ENCODE measurements at places on chromosomes 3 and 15. TPM values are rescaled to one million over a fixed set of nuclear protein-coding genes. Genes with fewer than 3 reads are reported as not detected.

Gene MYL3
- total RNA-seq, result 0.33 TPM

Gene NANOGP8
- 0.36 TPM for total RNA-seq

Gene LRRC31
- total RNA-seq, result 0.67 TPM

Gene TUSC7
- not detected for total RNA-seq

Gene ZNF609
- total RNA-seq, result 72.0 TPM

GRCh38 chr3:112654979-112655378 lies 14.0 kb upstream of the CCDC80 start:
- H3K4me1 ChIP-seq, result no peaks in the 10 kb centered on the region
- H3K36me3 ChIP-seq, result no peaks in the 10 kb centered on the region
- DNase-seq, result no peak
- H3K27me3 ChIP-seq, result no peaks in the 10 kb centered on the region
- H3K27ac ChIP-seq, result no peak overlapping the region

DNA sequence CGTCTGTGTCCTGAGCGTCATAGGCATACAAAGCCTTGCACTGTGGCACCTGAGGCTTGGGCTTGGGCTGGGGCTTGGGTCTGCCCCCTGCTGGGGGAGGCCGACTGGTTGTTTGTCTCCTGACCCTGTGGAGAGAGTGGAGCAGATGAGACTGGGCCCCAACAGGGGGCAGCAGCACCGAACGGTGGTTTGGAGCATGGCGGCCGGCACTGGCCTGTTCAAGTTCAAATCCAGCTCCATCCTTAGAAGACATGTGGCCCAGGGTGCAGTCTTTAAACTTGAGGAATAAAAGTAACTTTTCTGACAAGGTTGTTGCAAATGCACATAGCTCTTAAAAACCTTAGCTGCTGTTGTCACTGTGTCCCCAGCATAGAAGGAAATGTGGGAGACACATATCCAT lies 33.3 kb downstream of the CCNB2 start:
- H3K36me3 ChIP-seq, result peaks cover 11% of the 10 kb centered on the region
- no peaks in the 10 kb centered on the region for H3K27me3 ChIP-seq
- H3K4me1 ChIP-seq, result no peaks in the 10 kb centered on the region
- DNase-seq, result peak; percentile 26

GRCh38 chr3:147939839-147940238 lies 530.7 kb downstream of the ZIC1 start:
- peaks cover 6% of the 10 kb centered on the region for H3K4me1 ChIP-seq
- peak overlapping the region; percentile 4 for H3K4me3 ChIP-seq
- H3K27me3 ChIP-seq, result no peaks in the 10 kb centered on the region
- H3K27ac ChIP-seq, result no peak overlapping the region

DNA sequence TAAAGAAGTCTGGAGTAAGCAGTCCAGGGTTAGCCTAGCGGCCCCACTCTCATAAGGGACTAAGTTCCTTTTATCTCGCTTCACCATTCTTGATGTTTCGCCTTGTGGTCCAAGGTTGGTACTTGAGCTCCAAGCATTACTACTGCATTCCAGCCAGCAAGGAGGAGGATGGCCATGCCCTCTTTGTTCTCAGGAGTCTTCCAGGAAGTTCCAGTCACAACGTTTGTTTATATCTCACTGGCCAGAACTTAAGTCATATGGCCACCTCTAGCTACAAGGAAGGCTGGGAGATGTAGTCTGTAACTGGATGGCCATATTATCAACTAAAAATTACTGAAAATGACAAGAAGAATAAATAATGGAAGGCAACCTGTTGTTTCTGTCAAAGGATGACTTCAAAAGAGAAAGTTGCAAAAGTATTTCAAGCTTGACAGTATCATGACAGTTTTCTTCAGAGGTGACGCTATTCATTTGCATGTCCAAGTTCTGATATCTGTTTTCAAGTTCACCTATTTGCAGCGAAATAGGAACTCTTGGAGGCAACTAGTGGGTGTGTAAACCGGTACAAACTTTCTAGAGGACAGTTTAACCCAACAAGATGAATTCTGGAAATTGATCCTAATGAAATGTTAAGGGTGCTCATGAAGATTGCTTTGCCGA lies 118.6 kb downstream of the PGPEP1L start:
- H3K27me3 ChIP-seq, result no peaks in the 10 kb centered on the region
- H3K4me1 ChIP-seq, result peaks cover 3% of the 10 kb centered on the region
- H3K4me3 ChIP-seq, result no peak overlapping the region
- DNase-seq, result no peak
- peaks cover 3% of the 10 kb centered on the region for H3K36me3 ChIP-seq

GRCh38 chr3:150588027-150588830 lies 14.9 kb upstream of the SELENOT start:
- H3K4me3 ChIP-seq, result no peak overlapping the region
- H3K4me1 ChIP-seq, result no peaks in the 10 kb centered on the region
- no peaks in the 10 kb centered on the region for H3K27me3 ChIP-seq
- H3K27ac ChIP-seq, result peak overlapping the region; percentile 42

GRCh38 chr3:112751564-112752512 lies 94.8 kb downstream of the CD200R1L start:
- H3K27me3 ChIP-seq, result no peaks in the 10 kb centered on the region
- H3K36me3 ChIP-seq, result no peaks in the 10 kb centered on the region
- H3K27ac ChIP-seq, result peak overlapping the region; percentile 12
- no peak overlapping the region for H3K4me3 ChIP-seq
- H3K4me1 ChIP-seq, result peaks cover 3% of the 10 kb centered on the region
- DNase-seq, result no peak

GRCh38 chr3:67113802-67114407 lies 115.8 kb downstream of the KBTBD8 start:
- H3K27me3 ChIP-seq, result no peaks in the 10 kb centered on the region
- no peak overlapping the region for H3K4me3 ChIP-seq
- DNase-seq, result peak; percentile 84
- H3K36me3 ChIP-seq, result no peaks in the 10 kb centered on the region
- no peaks in the 10 kb centered on the region for H3K4me1 ChIP-seq

- no peak for DNase-seq
- H3K36me3 ChIP-seq, result no peaks in the 10 kb centered on the region
- no peak overlapping the region for H3K4me3 ChIP-seq
- H3K27me3 ChIP-seq, result peaks cover 51% of the 10 kb centered on the region
- H3K4me1 ChIP-seq, result no peaks in the 10 kb centered on the region
Observed at GRCh38 chr15:89501646-89502045, 5.3 kb upstream of the RHCG start.

- peaks cover 8% of the 10 kb centered on the region for H3K36me3 ChIP-seq
- peak overlapping the region; percentile 88 for H3K4me3 ChIP-seq
- H3K27me3 ChIP-seq, result peaks cover 19% of the 10 kb centered on the region
- no peak for DNase-seq
- H3K4me1 ChIP-seq, result peaks cover 15% of the 10 kb centered on the region
Observed at GRCh38 chr15:72271895-72272212, 500 bp downstream of the PARP6 start.

DNA sequence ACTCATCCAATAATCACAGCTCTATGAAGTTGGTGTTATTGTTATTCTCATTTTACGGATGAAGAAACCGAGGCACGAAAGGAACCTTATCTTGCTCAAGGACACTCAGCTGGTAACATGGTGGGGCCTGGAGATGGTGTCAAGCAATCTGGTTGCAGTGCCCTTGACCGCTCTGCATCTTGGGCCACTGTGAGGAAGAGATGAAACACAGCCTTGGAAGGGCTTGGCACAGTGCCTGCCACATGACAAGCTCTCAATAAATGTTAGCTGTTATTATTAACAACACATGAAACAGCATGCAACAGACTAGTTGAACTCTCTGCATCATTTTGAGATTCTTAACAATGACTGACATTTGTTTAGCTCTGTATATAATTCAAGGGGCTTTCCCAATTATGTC lies 10.1 kb upstream of the ITGA11 start:
- H3K27me3 ChIP-seq, result peaks cover 55% of the 10 kb centered on the region
- no peaks in the 10 kb centered on the region for H3K36me3 ChIP-seq
- H3K4me3 ChIP-seq, result no peak overlapping the region
- no peaks in the 10 kb centered on the region for H3K4me1 ChIP-seq

DNA sequence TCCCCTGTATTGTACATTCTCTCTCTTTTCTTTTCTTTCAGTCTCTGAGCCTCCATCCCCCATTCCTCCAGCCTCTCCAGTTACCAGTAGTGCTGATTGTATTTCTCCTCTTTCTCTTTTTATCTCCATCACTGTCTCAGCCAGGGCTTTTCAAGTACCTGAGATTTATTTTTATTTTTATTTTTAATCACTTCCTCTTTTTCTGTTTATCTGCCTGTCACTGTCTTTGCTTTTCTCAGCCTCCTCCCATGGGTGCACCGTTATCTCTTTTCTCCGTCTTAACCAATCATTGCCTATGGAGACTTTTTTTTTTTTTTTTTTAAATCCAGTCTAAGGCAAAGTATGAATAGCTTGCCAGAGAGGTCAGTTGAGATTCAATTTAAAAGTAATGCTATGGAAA lies 359.3 kb downstream of the GAP43 start:
- H3K4me1 ChIP-seq, result peaks cover 4% of the 10 kb centered on the region
- H3K36me3 ChIP-seq, result no peaks in the 10 kb centered on the region
- no peaks in the 10 kb centered on the region for H3K27me3 ChIP-seq
- H3K27ac ChIP-seq, result no peak overlapping the region

GRCh38 chr3:46093327-46093942 lies 66.2 kb upstream of the XCR1 start:
- H3K27ac ChIP-seq, result peak overlapping the region; percentile 84
- H3K4me1 ChIP-seq, result peaks cover 22% of the 10 kb centered on the region
- no peak overlapping the region for H3K4me3 ChIP-seq
- no peak for DNase-seq
- peaks cover 2% of the 10 kb centered on the region for H3K27me3 ChIP-seq

GRCh38 chr3:86702381-86702958 lies 288.5 kb downstream of the VGLL3 start:
- H3K36me3 ChIP-seq, result peaks cover 1% of the 10 kb centered on the region
- no peaks in the 10 kb centered on the region for H3K27me3 ChIP-seq
- DNase-seq, result no peak
- H3K4me3 ChIP-seq, result no peak overlapping the region

GRCh38 chr3:45515999-45516725 lies 78.4 kb upstream of the LIMD1 start:
- no peaks in the 10 kb centered on the region for H3K27me3 ChIP-seq
- no peak overlapping the region for H3K4me3 ChIP-seq
- DNase-seq, result no peak
- H3K4me1 ChIP-seq, result no peaks in the 10 kb centered on the region
- H3K36me3 ChIP-seq, result peaks cover 12% of the 10 kb centered on the region
- H3K27ac ChIP-seq, result no peak overlapping the region

DNA sequence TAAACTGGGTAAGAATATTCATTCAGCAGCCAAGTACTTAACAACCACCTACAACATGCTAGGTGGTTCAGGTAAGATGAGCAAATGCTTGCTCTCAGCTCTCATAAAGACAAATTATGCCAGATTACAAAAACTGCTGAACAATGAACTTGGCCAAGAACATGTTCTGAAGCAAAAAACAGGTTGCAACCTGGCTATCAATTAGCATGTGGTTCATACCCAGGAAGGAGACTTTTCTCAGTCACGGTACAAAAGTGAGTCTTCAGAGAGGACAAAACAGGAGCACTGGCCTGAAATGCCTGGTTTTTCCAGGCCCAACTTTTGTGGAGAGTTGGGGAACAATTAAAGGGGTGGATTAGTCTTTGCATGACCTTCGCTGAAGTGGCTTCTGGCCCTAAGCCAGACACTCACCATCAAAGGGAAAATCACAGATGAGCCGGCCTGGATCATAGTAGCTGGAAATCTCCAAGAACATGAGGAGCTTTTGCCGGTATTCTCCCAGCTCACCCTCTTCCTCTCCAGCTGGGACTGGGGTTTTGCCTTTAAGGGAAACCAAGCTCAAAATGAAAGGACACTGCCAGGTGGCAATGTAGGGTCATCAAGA lies 7.6 kb upstream of the PLA2G4F start:
- no peak overlapping the region for H3K4me3 ChIP-seq
- no peak overlapping the region for H3K27ac ChIP-seq
- no peaks in the 10 kb centered on the region for H3K27me3 ChIP-seq
- DNase-seq, result no peak
- peaks cover 27% of the 10 kb centered on the region for H3K36me3 ChIP-seq

DNA sequence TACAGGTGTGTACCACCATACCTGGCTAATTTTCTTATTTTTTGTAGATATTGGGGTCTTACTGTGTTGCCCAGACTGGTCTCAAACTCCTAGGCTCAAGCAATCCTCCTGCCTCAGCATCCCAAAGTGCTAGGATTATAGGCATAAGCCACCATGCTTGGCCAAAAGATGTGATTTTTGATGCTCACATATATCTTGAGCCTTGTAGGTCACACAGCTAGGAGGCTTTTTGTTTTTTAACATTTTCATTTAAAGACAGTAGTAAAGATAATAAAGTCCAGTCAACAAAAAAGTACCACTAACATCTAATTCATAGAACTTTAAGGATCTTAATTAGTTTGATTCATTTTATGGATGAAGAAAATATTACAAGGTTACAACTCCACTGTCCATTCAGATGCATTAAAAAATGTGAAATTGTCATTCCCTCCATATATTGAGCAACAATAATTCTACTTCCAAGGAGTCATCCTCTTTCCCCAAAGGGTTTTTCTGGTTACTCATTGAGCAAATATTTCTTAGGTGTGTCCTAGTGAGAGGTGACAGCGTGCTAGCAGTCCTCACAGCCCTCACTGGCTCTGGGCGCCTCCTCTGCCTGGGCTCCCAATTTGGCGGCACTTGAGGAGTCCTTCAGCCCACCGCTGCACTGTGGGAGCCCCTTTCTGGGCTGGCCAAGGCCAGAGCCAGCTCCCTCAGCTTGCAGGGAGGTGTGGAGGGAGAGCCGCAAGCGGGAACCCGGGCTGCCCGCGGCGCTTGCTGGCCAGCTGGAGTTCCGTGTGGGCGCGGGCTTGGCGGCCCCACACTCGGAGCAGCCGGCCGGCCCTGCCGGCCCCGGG lies 8.3 kb upstream of the TASOR start:
- DNase-seq, result no peak
- H3K27me3 ChIP-seq, result no peaks in the 10 kb centered on the region
- H3K27ac ChIP-seq, result no peak overlapping the region
- H3K4me1 ChIP-seq, result no peaks in the 10 kb centered on the region

DNA sequence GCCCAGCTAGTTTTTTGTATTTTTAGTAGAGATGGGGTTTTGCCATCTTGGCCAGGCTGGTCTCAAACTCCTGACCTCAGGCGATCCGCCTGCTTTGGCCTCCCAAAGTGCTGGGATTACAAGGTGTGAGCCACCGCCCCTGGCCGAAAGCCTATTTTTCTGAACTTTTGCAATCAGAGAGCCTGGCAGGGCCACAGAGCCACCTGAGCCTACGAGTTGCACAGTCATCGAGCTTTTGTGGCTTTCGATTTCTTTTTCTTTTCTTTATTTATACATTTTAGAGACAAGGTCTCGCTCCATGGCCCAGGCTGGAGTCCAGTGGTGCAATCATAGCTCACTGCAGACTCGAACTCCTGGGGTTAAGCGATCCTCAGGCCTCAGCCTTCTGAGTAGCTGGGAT lies 140.4 kb downstream of the NSMCE3 start:
- no peaks in the 10 kb centered on the region for H3K4me1 ChIP-seq
- no peak overlapping the region for H3K27ac ChIP-seq
- H3K27me3 ChIP-seq, result peaks cover 19% of the 10 kb centered on the region

DNA sequence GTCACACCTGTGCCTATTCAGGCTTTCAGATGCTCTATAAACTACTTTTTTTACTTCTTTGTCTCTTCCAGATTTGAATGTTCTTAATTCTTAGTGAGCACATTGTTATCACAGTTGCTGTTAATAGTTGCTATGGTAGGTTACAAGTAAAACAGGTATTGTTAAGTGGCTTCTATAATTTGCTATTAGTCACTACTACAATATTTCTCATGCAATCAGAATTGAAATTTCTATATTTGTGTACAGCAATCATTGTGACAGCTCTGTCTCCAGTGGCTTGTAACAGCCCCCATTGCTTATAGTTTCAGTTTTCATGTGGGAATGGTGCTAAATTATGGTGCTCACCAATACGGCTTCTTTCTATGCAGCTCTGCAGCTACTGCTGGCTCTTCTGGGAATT lies 318.4 kb upstream of the GOLIM4 start:
- H3K27ac ChIP-seq, result no peak overlapping the region
- H3K36me3 ChIP-seq, result peaks cover 8% of the 10 kb centered on the region
- no peaks in the 10 kb centered on the region for H3K27me3 ChIP-seq
- no peak for DNase-seq
- no peak overlapping the region for H3K4me3 ChIP-seq
- H3K4me1 ChIP-seq, result peaks cover 48% of the 10 kb centered on the region
